ENCODE measurements at places on chromosomes 5 and 9.

DNA sequence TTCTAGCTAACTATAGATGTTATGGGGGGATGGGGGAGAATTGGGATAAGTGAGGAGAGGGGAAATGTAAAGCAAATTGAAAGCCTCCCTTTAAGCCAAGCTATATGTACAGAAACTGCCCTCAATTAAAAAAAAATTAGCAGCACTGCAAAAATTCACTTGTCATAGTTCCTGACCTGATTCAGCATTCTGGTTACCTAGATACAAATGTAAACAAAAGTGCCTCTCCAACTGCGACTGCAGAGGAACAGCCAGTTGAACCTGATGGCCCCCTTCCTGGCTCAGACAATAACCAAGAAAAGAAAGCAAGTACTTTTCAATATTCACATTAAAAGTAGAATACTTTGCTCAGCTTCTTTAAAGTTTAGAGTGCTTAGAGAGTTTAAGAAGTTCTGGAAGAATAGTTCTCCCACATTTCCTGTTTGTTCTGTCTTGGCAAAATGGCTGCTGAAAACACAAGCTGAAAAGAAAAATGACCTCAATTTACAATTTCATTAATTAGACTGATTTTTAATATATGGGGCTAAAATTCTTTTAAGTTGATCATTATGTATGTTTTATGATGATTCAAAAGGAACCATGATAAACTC lies 1.5 kb downstream of the FAM81B start:
- no peak for DNase-seq

GRCh38 chr5:4941957-4942830 lies 197.9 kb upstream of the ADAMTS16 start:
- DNase-seq: no peak

DNA sequence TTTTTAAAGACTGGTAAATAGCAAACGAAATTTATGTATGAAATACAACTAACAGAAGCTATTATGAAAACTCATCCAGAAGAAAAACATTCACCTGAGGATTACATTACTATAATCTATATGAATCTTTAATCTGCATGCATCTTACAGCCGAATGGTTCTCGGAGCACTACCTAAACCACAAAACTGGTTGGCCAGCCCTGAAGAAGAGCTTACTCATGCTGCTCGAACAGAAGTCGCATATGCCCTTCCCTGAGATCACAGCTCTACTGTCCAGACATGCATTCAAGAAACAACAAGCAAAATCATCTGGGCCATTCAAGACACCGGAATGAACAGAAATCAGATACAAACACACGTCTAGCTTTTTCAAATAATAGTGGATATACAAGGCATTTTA lies 931.0 kb upstream of the DMAC1 start:
- no peak for DNase-seq

DNA sequence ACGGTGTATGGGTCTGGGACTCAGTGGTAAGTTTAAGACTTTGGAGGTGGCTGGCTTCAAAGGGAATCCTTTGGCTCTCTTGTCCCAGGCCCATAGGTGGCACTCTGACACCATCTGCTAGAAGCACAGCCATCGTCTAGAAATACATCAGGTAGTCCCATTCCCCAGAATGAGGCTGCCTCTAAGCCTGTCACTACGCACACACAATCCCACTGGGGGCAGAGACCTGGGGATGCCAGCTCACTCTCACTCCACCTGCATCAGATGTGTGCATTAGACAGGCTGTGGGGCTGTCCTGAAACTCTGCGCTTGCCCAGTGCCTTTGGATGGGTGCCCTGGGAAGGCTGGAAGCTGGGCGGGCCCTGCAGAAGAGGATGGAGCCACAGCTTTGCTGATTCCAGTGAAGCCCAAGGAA lies 127.5 kb upstream of the PANK3 start:
- DNase-seq: no peak

DNA sequence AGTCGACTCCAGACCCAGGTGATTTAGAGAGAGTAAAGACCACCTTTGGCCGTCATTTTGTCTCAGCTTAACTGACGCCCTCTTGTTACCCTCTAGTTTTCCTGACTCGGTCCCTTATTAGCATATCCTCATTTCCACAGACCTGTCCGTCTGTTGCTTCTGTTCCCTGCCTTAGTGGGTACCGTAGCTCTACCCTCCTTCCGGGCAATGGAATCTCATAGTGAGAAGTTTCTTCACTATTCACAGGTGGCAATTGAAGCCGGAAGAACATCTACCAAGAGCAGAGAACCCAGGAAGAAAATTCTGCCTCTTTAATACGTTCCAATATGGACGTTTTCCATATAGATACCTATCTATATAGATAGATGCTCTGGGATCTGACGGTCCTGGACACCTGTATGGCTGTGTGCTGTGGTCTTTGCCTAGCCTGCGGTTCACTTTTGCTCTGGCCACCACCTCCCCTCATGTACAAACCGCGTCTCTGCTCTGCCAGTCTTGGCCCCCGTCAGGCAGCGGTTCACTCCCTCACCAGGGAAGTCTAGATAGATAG lies 652 bp upstream of the TMEM161B start:
- DNase-seq: peak; percentile 3

- no peak for DNase-seq
These were observed 9.0 kb upstream of the PDCL start for GRCh38 chr9:122837266-122837850.

- no peak for DNase-seq
These were observed 510.1 kb upstream of the ADAMTS16 start for GRCh38 chr5:4630031-4630430.

All from activated CD4-positive, alpha-beta T cell treated with anti-CD3 and anti-CD28 coated beads, Interleukin-2, amount 50 U/mL, for 24 hours (primary cell).